Effector CD8-positive, alpha-beta T cell (primary cell): ENCODE measurements at places on chromosomes 1 and 21.

DNA sequence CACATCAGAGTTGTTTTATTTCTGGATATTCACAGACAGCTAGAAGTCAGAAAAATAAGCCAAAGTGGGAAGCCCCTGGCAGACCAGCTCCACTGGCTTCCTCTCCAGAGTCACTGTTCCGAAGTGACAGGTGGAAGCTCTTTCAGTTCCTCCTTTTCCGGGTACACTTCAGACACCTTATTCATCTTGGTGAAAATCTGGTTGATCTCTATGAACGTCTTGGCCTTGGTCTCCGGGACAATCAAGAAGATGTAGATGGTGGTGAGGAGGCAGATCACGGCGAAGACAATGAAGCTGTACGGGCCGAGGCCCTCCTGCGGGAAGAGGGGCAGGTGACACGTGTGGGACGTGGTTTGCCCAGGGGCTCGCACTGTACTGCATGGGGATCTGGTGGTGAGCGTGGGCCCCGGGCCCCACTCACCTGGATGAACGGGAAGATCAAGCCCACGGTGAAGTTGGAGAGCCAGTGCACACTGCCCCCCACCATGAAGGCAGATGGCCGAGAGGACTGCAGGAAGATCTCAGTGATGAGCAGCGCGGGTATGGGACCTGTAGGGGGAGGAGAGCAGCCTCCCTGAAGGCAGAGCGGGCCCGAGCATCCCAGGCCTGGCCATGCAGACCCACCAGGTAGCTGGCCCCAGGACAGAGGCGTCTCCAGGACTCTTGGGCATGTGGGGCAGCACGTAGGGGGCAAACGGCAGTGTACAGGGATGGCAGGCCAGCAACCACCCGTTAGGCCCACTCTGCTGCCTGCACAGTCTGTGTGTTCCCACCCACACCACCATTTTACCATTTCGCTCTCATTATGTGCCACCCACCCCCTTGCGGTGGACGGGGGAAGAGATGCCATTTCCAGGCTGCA lies 11.5 kb upstream of the SLC2A7 start:
- no peak for DNase-seq

DNA sequence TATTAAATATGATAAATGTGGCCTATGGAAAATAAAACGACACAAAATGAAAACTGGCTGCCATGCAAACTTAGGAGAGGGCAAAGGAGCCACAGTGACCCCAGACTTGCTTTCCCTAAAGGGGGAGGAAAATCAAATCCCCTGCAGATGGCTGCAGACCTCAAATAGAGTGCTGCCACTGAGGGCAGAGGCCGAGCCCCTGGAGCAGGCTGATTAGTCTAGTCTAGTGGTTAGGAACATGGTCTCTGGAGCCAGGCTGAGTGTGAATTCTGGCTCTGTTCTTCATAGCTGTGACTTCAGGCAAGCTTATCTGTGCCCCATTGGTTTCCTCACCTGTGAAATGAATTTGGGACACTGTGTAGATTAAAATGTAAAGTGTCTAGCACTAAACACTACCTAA lies 60.8 kb downstream of the ITPKB start:
- no peak for DNase-seq

- DNase-seq: no peak
Measured at GRCh38 chr21:25963181-25963580, 207.4 kb downstream of the APP start.

- peak; percentile 14 for DNase-seq
Measured at GRCh38 chr1:8862528-8862927, 16.0 kb downstream of the ENO1 start.

DNA sequence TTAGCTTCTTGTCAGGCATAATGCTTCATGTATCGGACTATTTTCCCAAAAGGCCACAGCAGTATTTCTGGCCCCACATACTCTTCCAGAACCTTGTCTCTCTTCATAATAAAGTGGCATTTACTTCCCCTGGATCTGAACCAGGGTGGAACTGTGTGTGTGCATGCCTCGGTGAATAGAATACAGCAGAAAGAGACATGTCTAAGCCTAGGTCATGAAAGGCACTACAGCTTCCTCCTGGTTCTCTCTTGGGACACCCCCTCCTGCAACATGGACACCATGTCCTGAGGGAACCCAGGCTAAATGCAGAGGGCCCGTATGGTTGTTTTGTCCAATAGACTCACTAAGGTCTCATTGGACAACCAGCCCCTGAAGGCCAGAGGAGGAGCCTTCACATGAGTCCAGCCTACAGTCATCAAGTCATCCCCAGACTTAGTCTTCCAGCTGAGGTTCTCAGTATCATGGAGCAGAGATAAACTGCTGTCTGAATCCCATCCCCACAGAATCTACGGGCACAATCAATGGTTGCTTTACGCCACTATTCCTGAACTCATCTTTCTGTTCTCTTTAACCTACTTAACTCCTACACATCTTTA lies 35.0 kb downstream of the USP24 start:
- DNase-seq: no peak

DNA sequence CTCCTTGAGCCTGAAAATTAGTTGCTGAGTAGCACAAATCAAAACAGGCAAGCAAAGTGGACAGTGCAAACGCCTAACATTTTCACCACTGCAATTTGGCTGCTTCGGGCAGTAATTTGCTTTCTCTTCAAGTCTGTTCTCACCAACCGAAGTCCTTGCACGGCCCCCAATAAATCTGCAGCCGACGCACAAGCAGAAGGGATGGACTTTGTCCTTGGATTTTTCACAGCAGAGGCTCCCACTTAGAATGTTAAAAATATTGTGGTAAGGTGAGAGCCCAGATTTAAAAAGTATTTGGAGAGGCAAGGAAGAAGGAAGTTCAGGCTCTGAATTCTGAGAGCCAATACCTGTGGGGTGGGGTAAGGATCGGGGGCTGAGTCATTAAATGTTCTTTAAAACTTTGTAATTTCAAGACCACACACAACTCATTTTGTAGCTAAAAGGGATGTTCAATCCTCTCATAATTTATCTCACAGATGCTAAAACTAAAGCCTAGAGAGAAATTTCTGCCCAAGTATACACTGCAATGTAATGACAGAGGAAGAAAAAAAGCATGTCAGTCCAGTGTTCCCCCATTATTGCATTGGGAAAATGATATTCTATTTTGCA lies 6.2 kb downstream of the CD247 start:
- DNase-seq: no peak

DNA sequence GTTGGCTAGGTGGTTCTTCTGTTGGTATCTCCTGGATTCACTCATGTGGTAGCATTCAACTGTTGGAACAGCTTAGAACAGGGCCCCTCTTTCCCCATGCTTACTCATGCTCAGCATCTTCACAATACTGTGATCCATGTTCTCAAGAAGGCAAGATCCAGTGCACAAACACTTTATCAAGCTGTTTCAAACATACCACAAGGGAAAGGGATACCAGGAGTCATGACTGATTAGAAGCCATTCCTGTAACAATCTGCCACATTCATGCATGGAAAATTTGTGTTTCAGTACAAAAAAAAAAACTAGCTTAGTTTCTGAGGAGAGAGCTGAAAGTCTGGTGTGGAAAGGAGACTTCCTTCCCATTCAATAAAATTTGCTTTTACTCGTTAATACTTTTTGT lies 169.8 kb upstream of the CACYBP start:
- DNase-seq: no peak
